ENCODE measurements at places on chromosomes 6 and 20.

DNA sequence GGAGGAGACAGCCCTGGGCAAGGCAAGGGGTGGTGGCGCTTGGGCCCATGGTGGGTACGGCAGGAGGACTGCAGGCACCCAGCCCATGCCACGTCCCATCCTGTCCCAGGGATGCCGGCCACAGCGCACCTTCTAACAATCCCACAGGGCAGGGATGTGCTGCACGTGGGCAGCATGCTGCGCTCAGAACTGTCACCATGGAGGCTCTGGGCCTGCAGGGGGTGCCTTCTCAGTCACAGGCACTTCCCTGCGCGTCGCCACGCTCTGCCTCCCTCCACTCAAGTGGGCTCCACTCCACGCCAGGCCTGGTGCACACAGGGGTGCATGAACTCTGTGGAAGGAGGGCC, 2.4 kb downstream of the CABLES2 start:
- no peak for DNase-seq

GRCh38 chr6:149182262-149182661, 135.2 kb upstream of the TAB2 start:
- DNase-seq = no peak

- peak; percentile 51 for DNase-seq
These were observed at the start of gene ADGB for GRCh38 chr6:146598772-146599405. ADGB (plus strand) TSS chr6:146598972; CDS start chr6:146599041, 69 bp downstream.

- DNase-seq = peak; percentile 48
These were observed 13.3 kb downstream of the CD40 start for GRCh38 chr20:46131396-46131795.

GRCh38 chr6:128357392-128358130, 162.8 kb downstream of the PTPRK start:
- no peak for DNase-seq

- DNase-seq = no peak
These were observed 110.4 kb downstream of the PLCB4 start for GRCh38 chr20:9179193-9179802.

GRCh38 chr20:3378138-3378537, 29.3 kb downstream of the DNAAF9 start:
- DNase-seq = no peak

- DNase-seq = no peak
These were observed 82.0 kb upstream of the B3GAT2 start for GRCh38 chr6:71038711-71039344.

All from fibroblast of upper back skin (primary cell).